Glomerular endothelial cell (primary cell): ENCODE measurements at places on chromosomes 7 and 10.

GRCh38 chr7:75559355-75559975, 67.3 kb downstream of the SPDYE5 start:
- DNase-seq: no peak

DNA sequence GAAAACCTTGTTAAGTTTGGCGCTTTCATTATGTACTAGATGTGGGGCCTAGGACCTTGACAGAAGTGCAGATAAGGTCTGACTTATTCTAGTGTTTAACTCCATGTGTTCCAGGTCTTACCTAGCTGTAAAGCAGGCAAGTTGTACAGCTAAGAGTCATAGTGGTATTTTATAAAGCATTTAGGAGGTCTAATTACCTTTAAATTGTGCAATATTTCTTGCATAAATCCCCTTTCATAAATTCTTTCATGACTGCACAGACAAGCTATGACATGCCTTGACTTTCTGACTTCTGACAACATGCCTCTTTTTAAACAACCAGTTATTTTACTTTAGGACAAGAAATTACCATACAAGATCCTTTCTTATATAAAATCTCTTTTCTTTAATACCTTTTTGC, 151.6 kb upstream of the VSTM2A start:
- DNase-seq: no peak

GRCh38 chr7:128755819-128756476, 16.8 kb downstream of the CALU start:
- DNase-seq: no peak

DNA sequence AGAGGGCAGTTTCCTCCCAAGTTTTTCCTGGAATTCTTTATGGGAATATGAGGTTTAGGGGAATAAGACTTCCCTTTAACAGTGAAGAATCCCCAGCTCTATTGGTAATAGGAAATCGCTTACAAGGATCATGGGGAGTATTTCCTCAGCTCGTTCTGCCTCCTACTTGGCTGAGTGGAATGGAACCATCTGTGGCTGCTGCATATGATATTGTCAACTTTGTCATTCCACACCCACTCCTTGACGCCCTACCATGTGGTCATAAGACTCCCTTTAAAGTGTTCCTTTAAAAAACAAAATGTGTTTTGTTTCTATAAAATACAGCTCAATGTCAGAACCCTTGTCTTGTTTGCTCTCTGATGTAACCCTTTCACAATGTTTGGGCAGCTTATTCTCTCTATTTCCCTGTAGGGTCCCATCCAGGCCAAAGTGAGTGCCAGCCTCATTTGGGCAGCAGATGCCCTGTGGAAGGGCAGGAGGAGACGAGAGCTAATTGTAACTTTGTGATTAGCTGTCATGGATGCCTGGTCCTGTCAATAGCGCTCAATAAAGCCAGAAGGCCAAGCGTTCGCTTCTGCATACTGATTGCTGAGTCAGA, 33.8 kb upstream of the ATRNL1 start:
- DNase-seq: no peak

- DNase-seq: no peak
Observed at GRCh38 chr10:88385601-88386203, 197.4 kb downstream of the RNLS start.

DNA sequence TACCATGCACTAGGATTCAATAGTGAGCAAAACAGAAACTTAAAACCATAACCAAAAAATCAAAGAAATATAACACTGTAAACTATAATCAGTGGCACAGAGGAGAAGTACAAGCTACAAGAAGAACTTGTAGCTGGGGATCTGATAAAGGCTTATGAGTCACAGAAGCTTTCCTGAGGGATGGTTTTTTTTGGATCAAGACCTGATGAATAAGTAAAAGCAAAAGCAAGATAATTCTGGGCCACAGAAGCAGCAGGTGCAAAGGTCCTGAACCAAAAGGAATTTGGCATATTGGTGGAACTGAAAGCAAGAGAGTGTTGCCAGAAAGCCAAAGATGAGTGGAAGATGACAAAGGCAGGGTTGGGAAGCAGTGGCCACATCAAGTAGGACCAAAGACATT, 37.4 kb upstream of the BET1 start:
- DNase-seq: no peak

GRCh38 chr7:46320956-46321355, 399.9 kb upstream of the IGFBP3 start:
- DNase-seq: no peak

DNA sequence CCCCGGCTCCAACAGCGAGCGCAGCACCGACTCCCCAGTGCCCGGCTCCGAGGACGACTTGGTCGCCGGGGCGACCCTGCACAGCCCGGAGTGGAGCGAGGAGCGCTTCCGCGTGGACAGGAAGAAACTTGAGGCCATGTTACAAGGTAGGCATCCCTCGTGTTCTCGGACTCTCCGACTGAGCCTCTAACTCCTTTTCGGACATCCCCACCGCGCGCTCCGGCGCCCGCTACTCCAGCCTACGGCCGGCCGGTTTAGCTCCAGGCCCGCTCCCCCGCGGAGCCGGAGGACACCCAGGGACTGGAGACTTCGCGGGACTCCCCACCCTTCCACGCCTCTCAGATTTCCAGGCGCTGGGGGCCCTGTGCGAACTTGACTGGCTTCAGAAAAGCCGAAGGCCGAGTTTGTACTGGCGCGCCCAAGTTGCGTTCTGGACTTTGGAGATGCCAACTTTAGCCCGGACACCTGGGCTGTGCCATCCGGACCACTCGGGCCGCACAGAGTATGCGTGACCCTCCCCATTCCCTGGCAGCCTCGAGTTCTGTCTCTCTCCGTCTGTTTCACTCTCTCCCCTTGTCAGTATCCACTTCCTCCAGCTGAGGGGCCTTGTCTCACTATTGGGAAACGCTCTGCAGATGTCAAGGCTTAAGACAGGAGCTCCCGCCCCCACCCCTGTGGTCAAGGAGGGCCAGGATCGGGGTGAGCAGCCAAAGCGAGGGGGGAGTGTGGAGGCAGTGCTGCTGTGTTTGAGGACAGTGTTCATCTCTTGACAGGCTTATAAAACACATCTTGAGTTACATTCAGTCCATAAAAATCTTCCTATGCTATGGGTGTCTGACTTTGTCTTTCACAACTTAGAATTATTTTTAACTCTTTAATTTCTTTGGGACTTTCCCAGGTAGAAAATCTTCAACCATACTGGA, 777 bp downstream of the BICC1 start:
- no peak for DNase-seq

DNA sequence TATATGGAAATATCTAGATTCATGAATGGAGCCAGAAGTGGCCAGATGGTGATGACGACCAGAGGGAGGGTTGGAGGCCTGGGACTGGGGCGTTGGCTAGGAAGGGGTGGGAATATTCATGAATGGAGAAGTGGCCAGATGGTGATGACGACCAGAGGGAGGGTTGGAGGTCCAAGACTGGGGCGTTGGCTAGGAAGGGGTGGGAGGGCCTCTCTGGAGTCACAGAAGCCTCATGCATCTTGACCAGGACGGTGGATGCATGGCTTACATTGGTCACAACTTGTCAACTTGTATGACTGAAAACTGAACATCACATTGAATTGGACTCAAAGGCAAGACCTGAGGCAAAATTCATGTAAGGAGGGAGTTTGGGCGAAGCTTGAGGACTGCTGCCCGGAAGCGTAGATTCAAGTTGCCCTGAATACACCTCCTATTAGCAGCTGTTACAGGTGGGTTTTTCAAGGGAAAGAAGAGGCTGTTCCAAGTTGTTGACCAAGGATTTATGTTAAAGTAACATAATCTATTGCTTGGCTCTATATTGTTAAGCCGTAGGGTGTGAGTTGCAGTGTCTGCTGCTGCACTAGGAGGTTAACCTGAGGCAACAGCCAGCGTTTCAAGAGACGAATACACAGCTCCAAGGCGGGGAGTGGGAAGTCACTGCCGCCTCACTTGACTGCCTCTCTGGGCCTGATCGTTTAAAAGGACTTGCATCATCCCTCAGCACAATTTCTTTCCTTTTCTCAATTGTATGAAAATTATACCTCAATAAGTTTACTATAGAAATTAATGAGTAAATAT, 55.1 kb upstream of the FAM20C start:
- DNase-seq: no peak

- DNase-seq: no peak
Observed at GRCh38 chr7:77182261-77182660, 17.4 kb downstream of the FGL2 start.

- DNase-seq: no peak
Observed at GRCh38 chr10:15197276-15197675, 28.8 kb upstream of the NMT2 start.

- no peak for DNase-seq
Observed at GRCh38 chr10:71266918-71267442, 52.1 kb upstream of the SLC29A3 start.

GRCh38 chr10:49735848-49736563, 26.1 kb downstream of the OGDHL start:
- DNase-seq: no peak

GRCh38 chr7:157411580-157411979, 74.8 kb downstream of the DNAJB6 start:
- no peak for DNase-seq

DNA sequence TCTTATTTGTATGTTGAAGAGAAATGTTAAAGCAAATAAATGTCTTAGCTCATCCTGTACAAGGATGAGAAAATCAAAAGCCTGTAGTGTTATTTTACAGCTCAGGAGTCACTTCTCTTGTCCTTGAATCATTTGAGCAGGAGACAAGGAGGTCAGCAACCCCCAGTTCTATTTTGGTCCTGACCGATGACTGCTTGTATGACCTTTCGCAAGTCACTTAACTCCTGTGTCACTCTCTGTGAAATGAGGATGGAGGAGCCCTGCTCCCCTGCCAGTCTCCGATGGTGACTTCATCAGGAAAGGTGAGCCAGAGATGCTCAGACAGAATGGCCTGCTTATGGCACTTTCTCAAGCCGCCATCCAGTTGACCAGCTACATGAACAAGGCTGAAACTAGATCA, 101.0 kb downstream of the CELF2 start:
- DNase-seq: no peak

- DNase-seq: no peak
Observed at GRCh38 chr10:89301721-89302445, at the start of gene IFIT2. Gene IFIT2, plus strand, starts transcription at chr10:89302046. Its CDS starts 78 bp downstream, at chr10:89302124.

GRCh38 chr10:61888744-61889143, 12.8 kb upstream of the ARID5B start:
- DNase-seq: no peak

GRCh38 chr7:20153999-20154398, 63.2 kb downstream of the MACC1 start:
- DNase-seq: no peak

DNA sequence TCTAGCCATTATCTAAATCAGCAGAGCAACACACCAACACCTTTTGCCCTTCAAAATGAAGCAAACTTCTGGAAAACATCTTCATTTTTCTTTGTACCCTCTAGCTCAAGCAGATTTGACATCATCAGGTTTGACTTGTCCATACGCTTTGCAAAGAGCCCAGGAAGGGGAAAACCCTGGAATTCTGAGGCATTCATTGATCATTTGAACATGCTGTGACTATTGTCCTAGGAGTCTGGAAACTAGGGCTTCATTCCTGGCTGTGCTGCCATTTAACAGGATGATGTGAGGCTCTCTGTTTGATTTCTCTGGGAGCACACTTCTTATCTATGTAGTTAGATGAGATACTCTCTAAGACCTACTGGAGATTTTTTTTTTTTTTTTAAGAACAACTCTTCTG, 23.5 kb downstream of the GATA3 start:
- DNase-seq: no peak

DNA sequence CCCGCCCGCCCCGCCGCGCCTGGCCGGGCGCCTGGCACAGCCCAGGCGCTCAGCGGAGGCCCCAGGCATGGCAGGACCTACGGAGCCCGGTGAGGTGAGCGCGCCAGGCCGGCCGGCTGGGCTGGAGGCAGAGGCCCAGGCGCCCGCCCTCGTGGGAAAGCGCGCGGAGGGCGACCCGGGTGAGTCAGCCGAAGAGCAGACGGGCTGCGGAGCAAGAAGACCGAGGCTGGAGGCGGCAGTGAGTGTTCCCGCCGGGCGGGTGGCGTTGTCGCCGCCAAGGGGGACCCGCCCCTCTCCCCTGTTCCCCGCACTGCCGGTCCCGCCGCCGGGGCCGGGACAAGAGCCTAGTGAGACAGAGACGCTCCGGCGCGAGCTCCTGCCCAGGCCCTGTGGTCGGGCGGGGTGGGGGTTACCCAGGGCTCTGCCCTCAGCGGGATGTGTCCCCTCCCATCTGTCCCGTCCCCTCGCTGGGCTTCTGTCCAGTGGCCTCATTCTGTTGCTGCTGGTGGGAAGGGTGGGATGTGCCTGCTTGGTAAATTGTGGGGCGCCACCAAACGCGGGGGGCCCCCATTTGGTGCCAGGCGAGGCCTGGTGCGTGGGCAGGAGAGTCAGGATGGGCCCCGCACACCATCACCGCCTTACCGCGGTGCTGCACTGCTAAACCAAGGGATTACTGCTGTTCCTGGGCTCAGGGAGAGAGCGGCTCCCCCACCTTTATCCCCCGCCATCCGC, 17.0 kb upstream of the NODAL start:
- DNase-seq: no peak

DNA sequence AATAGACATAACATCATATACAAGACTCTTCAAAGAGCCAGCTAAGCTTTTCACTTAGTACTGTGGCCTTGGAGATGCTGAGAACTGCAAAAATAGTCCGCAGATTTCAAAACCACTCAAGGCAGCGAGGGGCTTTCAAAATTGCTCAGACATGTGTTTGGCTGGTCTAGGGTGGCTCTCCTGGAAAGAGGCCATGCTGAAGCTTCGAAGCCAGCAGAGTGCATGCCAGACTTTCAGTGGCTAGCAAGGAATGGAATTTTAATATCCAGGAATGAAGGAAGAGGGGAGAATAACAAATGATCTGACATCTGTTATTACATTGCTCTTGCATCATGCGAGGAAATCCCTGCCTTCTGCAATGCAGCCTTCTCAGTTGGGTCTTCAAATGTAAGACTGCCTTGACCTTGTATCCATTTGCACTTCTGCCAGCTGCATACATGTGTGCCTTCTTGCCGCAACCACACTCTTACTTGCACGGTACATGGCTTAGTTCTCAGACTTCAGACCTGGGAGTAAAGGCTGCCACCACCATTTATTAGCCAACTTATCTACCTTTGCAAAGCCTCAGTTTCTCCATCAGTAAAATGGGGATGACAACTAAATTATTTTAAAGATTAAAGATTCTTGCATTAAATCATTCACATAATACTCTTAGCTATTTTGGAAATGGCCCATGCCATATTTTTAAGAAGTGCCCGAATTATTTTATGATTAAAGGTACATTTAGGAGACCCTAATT, 55.9 kb downstream of the ITIH5 start:
- no peak for DNase-seq

GRCh38 chr7:148058092-148058491, 532.5 kb upstream of the C7orf33 start:
- no peak for DNase-seq

DNA sequence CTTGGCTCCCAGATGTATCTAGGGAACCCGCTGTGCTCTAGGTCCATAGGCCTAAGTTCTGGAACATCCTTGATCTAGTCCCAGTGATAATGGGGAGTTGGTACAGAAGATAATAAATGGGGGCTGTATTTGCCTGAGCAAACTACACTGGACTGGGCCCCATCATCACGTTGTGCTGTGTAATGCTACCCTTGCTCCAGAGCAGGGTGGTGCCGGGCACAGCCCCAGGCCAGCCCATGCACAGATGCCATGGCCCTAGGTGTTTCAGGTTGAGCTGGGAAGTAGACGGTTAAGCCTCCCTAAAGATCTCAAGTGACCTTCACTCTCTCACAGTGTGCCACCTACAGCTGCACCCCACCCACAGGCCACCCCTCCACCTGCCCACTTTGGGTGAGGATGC, 53.2 kb downstream of the STRA8 start:
- no peak for DNase-seq

GRCh38 chr7:53191191-53191695, 155.8 kb downstream of the POM121L12 start:
- no peak for DNase-seq

- no peak for DNase-seq
Observed at GRCh38 chr10:121684276-121684675, 86.0 kb upstream of the FGFR2 start.
